MCF 10A (cell line): ENCODE measurements at places on chromosomes 7 and 10. TPM values are rescaled to one million over a fixed set of nuclear protein-coding genes. Genes with fewer than 3 reads are reported as not detected.

DNA sequence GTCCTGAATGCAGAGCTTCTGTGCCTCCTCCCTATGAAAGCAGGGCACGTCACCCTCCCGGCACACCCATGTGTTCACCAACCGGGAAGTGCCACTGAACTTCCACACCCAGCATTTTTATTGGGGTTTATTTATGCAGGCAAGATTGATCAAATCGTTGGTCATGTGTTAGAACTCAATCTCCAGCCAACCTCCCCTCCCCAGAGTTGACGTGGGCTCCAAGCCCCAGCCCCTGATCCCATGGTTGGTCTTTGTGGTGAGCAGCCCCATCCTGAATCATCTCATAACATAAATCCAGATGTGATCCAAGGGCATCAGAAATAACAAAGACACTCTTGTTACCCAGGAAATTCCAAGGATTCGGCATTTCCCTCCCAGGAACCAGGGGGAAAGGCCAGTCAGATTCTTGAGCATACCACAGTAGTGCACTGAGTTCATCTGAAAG lies 151.2 kb downstream of the TPST1 start:
- DNase-seq: no peak
- peaks cover 11% of the 10 kb centered on the region for H3K36me3 ChIP-seq
- H3K4me1 ChIP-seq: peaks cover 37% of the 10 kb centered on the region

DNA sequence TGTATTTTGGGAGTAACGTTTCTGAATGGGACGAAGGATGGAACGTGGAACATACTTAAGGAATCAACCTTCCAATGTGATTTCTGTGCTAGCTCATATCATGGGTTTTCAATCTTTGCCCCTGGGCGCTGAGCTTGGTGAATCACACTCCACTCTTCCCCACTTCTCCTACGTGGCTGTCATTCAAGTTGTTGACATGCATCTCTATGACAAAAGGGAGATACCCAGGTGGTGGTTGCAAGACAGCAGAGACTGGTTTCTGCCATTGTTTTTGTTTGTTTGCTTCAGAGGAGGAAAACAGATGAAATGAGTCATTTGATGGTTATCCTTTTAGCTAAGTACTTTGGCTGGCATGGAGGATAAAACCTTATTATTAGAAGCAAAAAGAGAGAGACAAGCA lies 573.9 kb downstream of the GATA3 start:
- H3K27ac ChIP-seq: no peak overlapping the region
- H3K27me3 ChIP-seq: no peaks in the 10 kb centered on the region
- H3K4me3 ChIP-seq: no peak overlapping the region

C10orf105 gene
- not detected in 2 replicates for total RNA-seq

CHN2 gene
- 5.1 and 8.0 TPM in 2 replicates for total RNA-seq

C7orf33 gene
- total RNA-seq: not detected in 2 replicates

- DNase-seq: no peak
- no peaks in the 10 kb centered on the region for H3K4me1 ChIP-seq
- no peaks in the 10 kb centered on the region for H3K36me3 ChIP-seq
- no peak overlapping the region for H3K4me3 ChIP-seq
Observed at GRCh38 chr7:16187131-16187530, 234.2 kb downstream of the CRPPA start.

DNA sequence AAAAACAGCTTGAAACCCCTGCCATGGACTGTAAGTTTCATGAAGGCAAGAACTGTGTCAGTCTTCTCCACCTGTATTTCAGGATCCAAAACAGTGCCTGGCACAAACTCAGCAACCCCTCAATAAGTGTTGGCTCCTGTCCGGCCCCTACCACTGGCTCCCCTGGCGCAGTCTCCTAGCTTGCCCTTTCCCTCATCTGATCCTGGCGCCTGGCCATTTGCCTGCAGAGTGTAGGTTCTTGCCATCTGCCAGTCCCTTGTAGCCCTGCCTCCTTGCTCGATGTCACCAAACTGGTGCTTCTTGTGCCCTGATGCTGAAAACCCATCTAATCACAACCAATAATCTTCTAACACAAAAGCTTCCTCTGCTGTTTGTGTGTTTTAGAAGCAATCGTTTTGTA lies 60.4 kb downstream of the LGI1 start:
- H3K36me3 ChIP-seq: no peaks in the 10 kb centered on the region
- no peak overlapping the region for H3K27ac ChIP-seq
- peaks cover 19% of the 10 kb centered on the region for H3K4me1 ChIP-seq
- H3K27me3 ChIP-seq: peaks cover 23% of the 10 kb centered on the region

CASP2 gene
- total RNA-seq: 15.1 and 17.4 TPM in 2 replicates

DNA sequence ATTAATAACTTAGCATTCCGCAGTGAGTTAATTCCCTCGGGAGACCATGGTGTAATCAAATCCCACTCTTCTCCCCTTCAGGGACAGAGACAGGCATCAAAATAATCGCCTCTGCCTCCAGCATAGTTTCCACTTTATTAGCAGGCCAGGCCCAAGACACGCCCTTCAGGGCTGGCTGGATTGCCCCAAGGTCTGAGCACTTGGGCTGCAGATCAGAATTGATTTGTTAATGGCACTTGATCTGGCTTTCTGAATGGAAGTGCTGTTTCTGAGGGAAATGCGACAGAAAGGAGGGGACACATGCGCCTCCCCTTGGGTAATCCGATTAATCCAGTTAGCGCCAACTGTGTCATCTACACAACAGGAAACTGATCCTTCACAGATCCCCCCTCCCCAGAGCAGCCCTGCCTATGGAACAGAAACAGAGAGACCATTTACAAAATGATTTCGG lies 15.6 kb downstream of the CHAT start:
- no peak overlapping the region for H3K4me3 ChIP-seq
- DNase-seq: no peak
- no peaks in the 10 kb centered on the region for H3K36me3 ChIP-seq
- H3K4me1 ChIP-seq: peaks cover 10% of the 10 kb centered on the region
- H3K27me3 ChIP-seq: no peaks in the 10 kb centered on the region
- H3K27ac ChIP-seq: no peak overlapping the region

- H3K36me3 ChIP-seq: peaks cover 31% of the 10 kb centered on the region
- peaks cover 5% of the 10 kb centered on the region for H3K4me1 ChIP-seq
- H3K27ac ChIP-seq: no peak overlapping the region
- DNase-seq: no peak
- no peak overlapping the region for H3K4me3 ChIP-seq
Observed at GRCh38 chr7:64998865-64999164, 7.7 kb downstream of the ERV3-1 start.

ENTPD1 gene
- not detected in 2 replicates for total RNA-seq

- no peak overlapping the region for H3K27ac ChIP-seq
- peaks cover 10% of the 10 kb centered on the region for H3K4me1 ChIP-seq
- no peaks in the 10 kb centered on the region for H3K27me3 ChIP-seq
- no peak overlapping the region for H3K4me3 ChIP-seq
- peaks cover 9% of the 10 kb centered on the region for H3K36me3 ChIP-seq
Observed at GRCh38 chr7:27774717-27775328, 34.9 kb downstream of the TAX1BP1 start.

CYP2C8 gene
- total RNA-seq: not detected in 2 replicates

ANKRD61 gene
- total RNA-seq: 0.42 TPM in 1 of 2 replicates, not detected in the other

TSPAN12 gene
- total RNA-seq: not detected in 2 replicates

GRCh38 chr10:20769481-20769880 lies 127.6 kb downstream of the NEBL start:
- no peaks in the 10 kb centered on the region for H3K36me3 ChIP-seq
- no peak overlapping the region for H3K27ac ChIP-seq
- no peaks in the 10 kb centered on the region for H3K27me3 ChIP-seq
- H3K4me1 ChIP-seq: peaks cover 9% of the 10 kb centered on the region
- no peak overlapping the region for H3K4me3 ChIP-seq
- DNase-seq: no peak

ACSL5 gene
- 0.12 and 0.68 TPM in 2 replicates for total RNA-seq

FAM25G gene
- total RNA-seq: not detected in 2 replicates

CDHR1 gene
- total RNA-seq: not detected in 2 replicates

DTX2 gene
- total RNA-seq: 29.9 and 35.2 TPM in 2 replicates

PFKP gene
- total RNA-seq: 164 and 186 TPM in 2 replicates

DNA sequence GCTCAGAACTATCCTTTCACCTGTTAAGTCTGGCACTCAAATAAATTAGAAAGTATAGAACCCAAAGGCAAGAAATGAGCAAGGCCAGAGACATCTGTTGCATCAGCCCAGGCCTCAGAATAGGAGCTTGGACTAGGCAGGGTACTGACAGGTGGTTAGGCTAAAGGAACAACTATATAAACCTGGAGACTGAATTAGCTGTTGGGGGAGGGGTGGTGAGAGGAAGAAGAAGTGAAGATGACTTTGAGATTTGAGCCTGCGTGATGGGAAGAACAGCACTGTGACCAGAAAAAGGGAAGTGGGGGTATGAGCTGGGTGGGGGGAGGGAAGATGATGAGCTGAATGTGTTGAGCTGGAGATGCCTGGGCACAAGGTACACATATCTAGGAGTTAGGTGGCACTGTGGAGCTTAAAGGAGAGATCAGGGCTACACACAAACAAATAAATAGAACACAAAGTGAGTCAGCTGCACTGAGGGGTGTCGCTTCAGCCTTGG lies 244.7 kb downstream of the PTEN start:
- no peak overlapping the region for H3K4me3 ChIP-seq
- no peaks in the 10 kb centered on the region for H3K36me3 ChIP-seq
- no peaks in the 10 kb centered on the region for H3K27me3 ChIP-seq
- H3K27ac ChIP-seq: no peak overlapping the region
- H3K4me1 ChIP-seq: peaks cover 21% of the 10 kb centered on the region

LRRN3 gene
- total RNA-seq: not detected in 2 replicates

DNA sequence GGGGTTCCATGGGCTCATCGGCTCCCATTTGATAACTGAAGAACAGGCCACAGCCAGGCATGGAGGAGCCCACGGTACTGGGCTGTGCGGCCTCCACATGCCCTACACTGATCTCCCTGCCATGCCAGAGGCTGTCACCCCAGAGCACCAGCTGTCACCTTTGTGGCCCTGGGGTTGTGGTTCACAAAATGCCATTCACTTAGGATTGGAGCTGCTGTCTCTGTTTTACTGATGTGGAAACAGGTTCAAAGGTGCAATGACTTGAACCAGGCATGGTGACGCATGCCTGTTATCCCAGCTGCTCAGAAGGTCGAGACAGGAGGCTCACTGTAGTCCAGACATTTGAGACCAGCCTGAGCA lies 4.3 kb upstream of the UPK3B start:
- H3K27me3 ChIP-seq: no peaks in the 10 kb centered on the region
- DNase-seq: no peak
- H3K4me3 ChIP-seq: no peak overlapping the region
- no peaks in the 10 kb centered on the region for H3K4me1 ChIP-seq
- H3K36me3 ChIP-seq: peaks cover 29% of the 10 kb centered on the region

GRCh38 chr7:44976746-44977196 lies 2.0 kb downstream of the MYO1G start:
- peaks cover 28% of the 10 kb centered on the region for H3K4me1 ChIP-seq
- H3K4me3 ChIP-seq: no peak overlapping the region
- no peaks in the 10 kb centered on the region for H3K27me3 ChIP-seq
- no peak for DNase-seq
- H3K27ac ChIP-seq: no peak overlapping the region

DNA sequence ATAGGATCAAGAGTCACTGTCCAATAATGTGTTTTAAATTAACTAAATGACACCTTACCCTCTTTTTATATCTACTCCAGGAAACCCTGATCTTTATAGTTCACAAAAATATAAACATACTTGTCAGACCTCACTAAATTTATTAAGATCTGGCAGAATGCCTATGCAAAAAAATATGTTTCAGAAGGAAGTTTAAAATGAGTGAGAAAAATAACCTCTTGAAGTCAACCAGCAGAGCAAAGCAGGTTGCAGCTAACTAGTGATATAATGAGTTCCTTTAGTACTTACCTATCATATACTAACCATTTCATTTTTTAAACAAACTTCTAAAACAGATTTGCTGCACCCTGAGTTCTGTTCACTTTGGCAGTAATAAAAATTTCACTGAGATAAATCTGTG lies 14.0 kb upstream of the HGF start:
- DNase-seq: no peak
- no peak overlapping the region for H3K27ac ChIP-seq
- no peak overlapping the region for H3K4me3 ChIP-seq

- H3K4me1 ChIP-seq: peaks cover 6% of the 10 kb centered on the region
- no peak overlapping the region for H3K4me3 ChIP-seq
- no peaks in the 10 kb centered on the region for H3K36me3 ChIP-seq
- peak; percentile 45 for DNase-seq
Observed at GRCh38 chr7:32179567-32179966, 109.4 kb upstream of the PDE1C start.

GRCh38 chr10:132499367-132499685 lies 38.3 kb upstream of the INPP5A start:
- H3K36me3 ChIP-seq: no peaks in the 10 kb centered on the region
- DNase-seq: no peak
- peaks cover 13% of the 10 kb centered on the region for H3K27me3 ChIP-seq
- H3K4me3 ChIP-seq: no peak overlapping the region

GRCh38 chr10:35668865-35669650 lies 27.0 kb upstream of the FZD8 start:
- H3K27ac ChIP-seq: no peak overlapping the region
- no peak overlapping the region for H3K4me3 ChIP-seq
- H3K27me3 ChIP-seq: peaks cover 2% of the 10 kb centered on the region

SH2B2 gene
- total RNA-seq: 1.4 and 2.4 TPM in 2 replicates

NUDT13 gene
- total RNA-seq: 1.7 and 1.8 TPM in 2 replicates

GRCh38 chr10:4504550-4504949 lies 321.5 kb upstream of the AKR1E2 start:
- peaks cover 2% of the 10 kb centered on the region for H3K36me3 ChIP-seq
- H3K27me3 ChIP-seq: no peaks in the 10 kb centered on the region
- no peak overlapping the region for H3K27ac ChIP-seq
- H3K4me3 ChIP-seq: no peak overlapping the region

NPTX2 gene
- total RNA-seq: not detected in 2 replicates

DNA sequence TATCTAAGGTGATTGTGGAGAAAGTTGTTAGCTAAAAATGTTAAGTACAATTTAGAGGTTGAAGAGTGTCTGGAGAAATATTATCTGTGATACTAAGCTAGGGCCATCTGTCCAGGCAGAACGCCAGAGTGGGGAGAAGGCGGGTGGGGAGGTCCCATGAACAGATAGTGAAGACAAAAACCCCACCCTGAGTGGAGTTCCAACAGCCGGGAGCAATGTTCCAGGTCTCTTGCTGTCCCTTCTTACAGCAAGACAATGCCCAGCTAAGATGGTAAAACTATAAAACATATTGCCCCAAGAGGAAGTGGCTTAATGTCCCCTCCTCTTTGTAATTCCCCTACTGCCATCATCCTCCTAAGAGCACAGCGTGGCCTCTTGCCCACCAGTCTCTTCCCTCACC lies 10.4 kb upstream of the IL15RA start:
- H3K4me1 ChIP-seq: peaks cover 6% of the 10 kb centered on the region
- H3K4me3 ChIP-seq: no peak overlapping the region
- no peak for DNase-seq
- H3K27me3 ChIP-seq: peaks cover 11% of the 10 kb centered on the region
- no peaks in the 10 kb centered on the region for H3K36me3 ChIP-seq

PRR15 gene
- total RNA-seq: 6.8 and 8.0 TPM in 2 replicates

DNA sequence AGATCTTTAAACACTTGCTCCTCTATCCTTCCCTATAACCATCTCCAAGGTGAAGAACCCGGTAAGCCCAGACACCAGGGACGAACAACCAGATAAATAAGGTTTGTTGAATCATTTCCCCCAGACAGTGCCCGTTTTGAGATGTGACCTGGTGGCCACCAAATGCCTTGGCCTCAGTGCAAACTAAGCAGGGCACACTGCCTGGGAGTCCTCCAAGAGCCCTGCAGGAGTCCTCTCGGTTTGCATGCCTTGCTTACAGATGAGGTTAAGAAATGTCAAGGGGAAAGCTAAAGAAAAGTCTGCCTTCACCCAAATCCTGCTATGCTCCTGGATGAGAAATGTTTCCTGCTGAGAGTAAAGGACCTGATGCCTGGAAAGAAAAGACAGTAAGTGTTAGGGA lies 31.6 kb downstream of the SLIT1 start:
- no peak overlapping the region for H3K4me3 ChIP-seq
- peaks cover 15% of the 10 kb centered on the region for H3K27me3 ChIP-seq
- H3K36me3 ChIP-seq: peaks cover 7% of the 10 kb centered on the region
- no peaks in the 10 kb centered on the region for H3K4me1 ChIP-seq
- no peak overlapping the region for H3K27ac ChIP-seq
- no peak for DNase-seq

- no peaks in the 10 kb centered on the region for H3K27me3 ChIP-seq
- H3K4me1 ChIP-seq: peaks cover 21% of the 10 kb centered on the region
- no peaks in the 10 kb centered on the region for H3K36me3 ChIP-seq
- no peak for DNase-seq
Observed at GRCh38 chr7:41033500-41033899, 669.4 kb downstream of the INHBA start.
